Vagina (tissue), 2 donors: ENCODE measurements at places on chromosomes 13 and 19.

DNA sequence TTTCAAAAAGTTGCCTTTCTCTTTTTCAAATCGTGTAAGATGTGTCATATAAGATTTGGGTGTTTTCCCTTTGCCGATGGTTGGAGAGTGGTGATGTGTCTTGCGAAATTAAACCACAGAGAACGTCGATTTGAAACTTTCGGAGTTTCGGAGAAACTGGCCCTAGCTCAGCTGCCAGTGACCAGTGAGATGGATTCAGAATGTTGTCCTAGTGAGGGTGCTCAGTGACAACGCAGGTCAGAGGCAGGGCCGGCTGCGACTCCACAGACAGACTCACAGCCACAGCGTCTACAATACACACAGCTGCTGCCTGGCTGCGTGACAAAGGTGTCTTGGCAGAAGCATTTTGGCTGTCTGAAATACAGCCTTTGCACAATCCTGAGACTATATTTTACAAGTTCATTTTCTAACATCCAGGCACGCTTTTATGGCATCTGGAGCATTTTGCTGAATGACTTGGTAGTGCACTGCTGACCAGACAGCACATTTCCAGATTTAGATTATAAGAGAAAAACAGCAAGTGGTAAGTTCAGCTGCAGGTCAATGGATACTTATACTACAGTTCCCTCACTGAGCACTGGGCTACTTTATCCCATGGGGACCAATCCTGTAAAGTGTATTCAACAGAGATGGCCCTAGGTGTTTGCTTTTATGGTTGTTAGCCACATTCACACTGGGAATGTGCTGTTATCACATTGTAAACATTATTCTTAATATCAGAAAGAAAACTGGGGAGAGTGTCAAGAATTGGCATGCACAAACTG, 207.5 kb downstream of the KCNRG start:
- DNase-seq, result no peak

DNA sequence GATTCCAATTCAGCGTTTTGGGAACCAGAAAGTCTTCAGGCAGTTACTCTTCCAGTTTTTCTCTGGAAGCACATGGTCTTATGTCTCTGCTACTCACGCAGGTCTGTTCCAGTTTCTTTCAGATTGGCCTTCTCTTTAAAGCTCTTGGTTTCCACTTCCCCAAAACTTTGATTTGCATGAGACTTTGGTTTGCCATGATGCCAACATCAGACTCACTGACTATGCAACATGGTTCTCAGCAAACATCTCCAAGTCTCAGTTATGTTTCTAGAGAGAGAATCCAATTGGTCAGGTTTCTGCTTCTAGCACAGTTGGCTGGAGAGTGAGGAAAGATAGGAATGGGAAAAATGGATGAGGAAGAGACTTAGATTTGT, 3.1 kb downstream of the AKAP11 start:
- DNase-seq, result no peak

DNA sequence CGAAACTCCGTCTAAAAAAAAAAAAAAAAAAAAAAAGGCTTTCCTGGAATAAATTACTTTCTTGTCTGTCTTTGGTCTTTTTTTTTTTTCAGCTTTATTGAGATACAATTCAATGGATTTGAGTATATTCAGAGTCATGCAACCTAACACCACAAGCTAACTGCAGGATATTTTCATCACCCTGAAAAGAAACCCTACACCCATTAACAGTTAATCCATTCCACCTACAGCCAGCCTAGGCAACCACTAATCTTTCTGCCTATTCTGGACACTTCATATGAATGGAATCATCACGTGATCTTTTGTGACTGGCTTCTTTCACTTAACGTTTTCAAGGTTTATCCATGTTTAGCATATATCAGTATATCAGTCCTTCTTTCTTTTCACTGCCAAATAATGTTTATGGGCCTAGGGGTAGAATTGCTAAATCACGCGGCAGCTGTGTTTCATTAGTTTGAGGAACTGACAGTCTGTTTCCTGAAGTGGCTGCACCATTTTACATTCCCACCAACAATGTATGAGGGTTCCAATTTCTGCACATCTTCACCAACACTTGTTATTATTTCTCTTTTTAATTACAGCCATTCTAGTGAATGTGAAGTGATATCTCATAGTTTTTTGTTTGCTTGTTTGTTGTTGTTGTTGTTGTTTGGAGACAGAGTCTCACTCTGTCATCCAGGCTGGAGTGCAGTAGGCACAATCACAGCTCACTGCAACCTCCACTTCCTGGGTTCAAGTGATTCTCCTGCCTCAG, 19.9 kb downstream of the LRFN3 start:
- DNase-seq, result no peak

GRCh38 chr13:98476538-98476966, 100.4 kb downstream of the STK24 start:
- DNase-seq, result no peak

DNA sequence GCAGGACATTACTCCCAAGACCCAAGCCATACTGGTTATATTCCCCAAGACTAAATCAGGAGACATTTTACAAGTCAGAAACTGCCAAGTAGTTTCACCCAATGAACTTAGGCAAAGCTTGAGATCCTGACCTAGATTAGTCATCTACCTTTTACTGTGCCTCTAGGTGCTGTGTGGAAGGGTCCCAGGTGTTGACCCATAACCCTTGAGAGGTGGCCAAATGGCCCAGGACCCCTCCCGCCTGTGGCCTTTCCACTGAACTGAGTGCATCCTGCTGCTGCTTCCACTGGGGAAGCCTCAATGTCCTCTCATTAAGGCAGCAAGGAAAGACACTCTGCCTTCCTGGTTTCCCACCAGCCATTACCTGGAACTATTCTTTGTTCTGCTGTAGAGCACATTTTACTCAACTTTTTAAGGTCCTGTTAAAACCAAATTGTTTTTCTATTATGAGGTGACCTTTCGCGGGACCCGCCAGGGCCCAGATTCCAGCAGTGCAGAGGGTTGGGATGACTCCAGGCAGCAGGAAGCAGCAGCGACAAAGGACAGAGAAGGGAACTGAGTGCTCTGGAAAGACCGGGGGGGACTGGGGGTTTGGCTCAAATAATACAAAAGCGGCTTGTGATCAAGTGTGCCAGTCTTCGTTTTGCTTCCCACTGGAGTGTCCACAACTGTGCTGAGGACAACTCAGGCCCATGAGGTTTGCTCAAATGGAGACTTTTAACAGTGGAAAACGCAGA, 27.1 kb downstream of the ANKRD10 start:
- no peak for DNase-seq

- DNase-seq, result no peak
Observed at GRCh38 chr13:94914895-94915294, 202.6 kb upstream of the SOX21 start.

DNA sequence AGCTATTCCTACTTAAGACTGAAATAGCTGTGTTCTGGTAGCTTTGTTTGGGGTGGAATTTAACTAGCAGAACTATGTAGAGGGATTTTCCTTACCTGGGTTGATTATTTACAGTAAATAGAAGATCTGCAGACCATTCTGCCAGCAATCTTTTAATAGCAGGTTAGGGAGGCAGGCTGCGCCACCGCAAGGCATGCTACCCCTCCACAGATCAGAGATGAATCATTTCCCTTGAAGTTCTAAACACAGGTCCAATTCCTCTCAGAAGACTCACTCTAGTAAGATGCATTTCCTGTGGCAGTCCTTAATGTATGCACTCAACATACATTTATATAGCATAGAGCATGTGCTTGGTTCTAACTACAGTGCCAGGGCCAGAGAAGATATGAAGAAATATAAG, 109.0 kb downstream of the TNFRSF19 start:
- DNase-seq, result no peak

DNA sequence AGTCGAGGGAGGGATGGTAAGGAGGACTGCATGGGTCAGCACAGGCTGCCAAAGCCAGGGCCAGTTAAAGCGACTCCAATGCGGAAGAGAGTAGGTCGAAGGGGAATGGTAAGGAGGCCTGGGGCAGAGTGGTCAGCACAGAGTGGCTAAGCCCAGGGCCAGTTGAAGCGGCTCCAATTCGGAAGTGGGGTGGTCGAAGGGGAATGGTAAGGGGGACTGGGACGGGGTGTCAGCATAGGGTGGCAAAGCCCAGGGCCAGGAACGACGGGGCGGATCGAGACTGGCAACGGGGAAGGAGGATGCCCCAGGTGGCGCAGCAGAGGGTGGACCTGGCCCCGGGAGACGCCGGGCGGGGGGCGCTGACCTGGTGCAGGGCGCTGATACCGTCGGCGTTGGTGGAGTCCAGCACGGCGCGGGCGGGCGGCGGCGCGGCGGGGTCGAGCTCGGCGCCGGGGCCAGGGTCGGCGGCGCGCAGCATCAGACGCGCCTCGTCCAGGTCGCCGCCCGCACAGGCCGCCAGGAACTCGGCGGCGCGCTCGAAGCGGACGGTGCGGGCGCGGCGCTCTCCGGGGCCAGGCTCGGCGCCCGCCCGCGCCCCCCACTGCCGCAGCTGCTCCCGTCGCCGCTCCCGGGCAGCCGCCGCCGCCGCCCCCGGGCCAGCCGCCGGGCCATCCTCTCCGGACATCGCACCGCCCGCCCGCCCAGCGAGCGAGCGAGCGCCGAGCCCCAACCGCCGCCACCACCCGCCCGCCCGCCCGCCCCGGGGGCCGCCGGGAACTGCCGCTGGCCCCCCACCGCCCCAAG, at the start of gene PPP1R12C:
Gene PPP1R12C (minus strand): TSS at position 779 of the 804 bp plus-strand sequence. CDS start 94 bp downstream, at position 685.
- no peak for DNase-seq

DNA sequence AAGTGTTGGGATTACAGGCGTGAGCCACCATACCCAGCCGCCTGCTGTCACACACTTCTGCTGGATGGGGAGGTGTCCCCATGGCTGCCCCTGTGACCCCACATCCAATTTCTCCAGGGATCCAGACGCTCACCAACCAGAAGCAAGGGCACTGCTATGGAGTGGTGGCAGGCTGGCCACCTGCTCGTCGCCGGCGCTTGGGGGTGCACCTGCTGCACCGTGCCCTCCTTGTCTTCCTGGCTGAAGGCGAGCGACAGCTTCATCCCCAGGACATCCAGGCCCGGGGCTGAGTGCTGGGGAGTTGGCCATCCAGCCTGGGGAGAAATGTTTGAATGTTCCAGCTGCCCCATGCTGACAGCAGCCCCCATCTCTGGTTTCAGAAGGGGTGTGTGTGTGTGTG, 4.6 kb downstream of the ANKLE1 start:
- no peak for DNase-seq

- no peak for DNase-seq
Observed at GRCh38 chr19:11013771-11014170, 52.9 kb downstream of the SMARCA4 start.
